Activated CD4-positive, alpha-beta T cell treated with anti-CD3 and anti-CD28 coated beads, Interleukin-10, Interleukin-2, amounts not matched to agents 100 ng/mL and 50 ng/mL, durations not matched to agents 16 hours and 8 hours (primary cell): ENCODE measurements at places on chromosomes 2 and 18.

DNA sequence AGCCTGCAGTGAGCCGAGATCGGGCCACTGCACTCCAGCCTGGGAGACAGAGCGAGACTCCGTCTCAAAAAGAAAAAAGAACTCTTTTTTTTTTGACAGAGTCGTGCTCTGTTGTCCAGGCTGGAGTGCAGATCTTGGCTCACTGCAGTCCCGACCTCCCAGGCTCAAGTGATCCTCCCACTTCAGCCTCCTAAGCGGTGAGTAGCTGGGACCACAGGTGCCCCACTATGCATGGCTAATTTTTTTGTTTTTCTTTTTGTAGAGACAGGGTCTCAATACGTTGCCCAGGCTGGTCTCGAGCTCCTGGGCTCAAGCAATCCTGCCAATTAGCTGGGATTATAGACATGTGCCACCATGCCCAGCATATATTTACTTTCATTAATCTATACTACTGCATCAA, 12.5 kb upstream of the INO80D start:
- no peak for DNase-seq

DNA sequence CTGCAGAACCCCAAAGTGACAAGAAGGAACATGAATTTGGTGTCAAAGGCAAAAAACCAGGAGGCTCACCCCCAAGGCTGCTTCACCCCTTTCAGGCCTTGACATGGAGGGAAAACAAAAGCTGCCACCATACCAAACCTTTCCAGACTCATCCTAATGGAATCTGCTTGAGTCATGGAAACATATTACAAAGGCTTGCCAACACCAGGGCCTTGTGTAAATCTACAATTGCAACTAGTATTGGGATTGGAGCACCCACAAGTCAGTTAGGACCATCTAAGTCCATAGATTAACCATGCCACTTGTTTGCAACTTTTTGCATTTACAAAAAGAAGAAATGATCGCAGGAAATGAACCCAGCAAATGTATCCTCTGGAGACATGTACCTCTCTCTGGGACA, 297.6 kb downstream of the CDCA7 start:
- no peak for DNase-seq

DNA sequence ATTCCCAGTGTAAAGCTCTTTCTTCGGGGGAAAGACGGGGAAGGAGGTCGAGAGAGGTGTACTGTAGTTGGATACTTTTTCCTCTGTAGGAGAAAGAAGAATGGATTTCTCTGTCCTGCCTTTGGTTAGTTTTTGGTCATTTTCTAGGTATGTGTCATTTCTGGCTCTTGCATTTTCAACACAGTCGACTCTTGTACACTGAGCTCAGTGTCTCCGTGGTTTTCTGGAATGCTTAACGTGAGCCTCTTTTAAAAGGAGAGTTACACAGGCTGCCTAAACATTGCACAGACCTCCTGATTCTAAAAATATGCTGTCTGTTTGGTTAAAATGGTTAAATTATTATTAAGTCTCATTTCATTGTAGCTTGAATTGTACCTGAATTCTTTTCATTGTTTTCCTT, 21.8 kb upstream of the GLS start:
- DNase-seq = no peak

DNA sequence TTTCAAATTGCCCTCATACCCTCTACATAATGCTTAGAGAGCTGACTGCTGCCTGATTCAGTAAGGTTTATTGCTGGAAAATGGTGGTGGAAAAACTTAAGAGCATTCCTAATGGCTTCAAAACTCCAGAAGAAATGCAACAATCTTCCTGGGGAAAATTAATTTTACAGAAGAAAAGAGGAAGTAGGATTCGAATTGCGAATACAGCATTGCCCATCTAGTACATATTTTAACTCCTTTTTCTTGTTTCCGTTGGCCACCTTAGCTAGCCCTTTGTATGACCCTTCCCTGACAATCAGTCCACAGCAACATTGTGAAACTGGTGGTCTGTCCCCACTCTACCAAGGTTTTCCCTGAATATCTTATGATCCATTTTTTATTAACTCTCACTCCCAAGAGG, 224.7 kb downstream of the MTX2 start:
- no peak for DNase-seq

DNA sequence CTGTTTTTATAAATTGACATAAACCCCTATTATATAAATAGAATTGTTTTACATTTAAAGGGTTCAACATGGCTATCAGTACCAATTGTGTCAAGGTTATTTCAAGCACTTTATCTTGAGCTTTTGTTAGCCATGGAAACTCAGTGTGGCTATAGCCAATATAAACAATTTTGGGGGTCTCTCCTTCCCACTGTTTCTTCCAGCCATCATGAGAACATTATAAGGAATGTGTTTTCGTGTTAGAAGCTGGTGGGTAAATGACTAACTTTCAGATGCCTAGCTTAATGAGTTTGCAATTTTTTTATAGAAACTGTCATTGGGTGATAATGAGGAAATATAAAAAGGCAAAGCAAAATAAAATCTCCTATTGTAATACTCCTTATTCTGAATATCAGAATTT, 153.5 kb upstream of the FOSL2 start:
- no peak for DNase-seq

- peak; percentile 95 for DNase-seq
These were observed 47.0 kb downstream of the SERTAD2 start for GRCh38 chr2:64606479-64607363.

- no peak for DNase-seq
These were observed 90.1 kb downstream of the NFATC1 start for GRCh38 chr18:79485788-79486355.

DNA sequence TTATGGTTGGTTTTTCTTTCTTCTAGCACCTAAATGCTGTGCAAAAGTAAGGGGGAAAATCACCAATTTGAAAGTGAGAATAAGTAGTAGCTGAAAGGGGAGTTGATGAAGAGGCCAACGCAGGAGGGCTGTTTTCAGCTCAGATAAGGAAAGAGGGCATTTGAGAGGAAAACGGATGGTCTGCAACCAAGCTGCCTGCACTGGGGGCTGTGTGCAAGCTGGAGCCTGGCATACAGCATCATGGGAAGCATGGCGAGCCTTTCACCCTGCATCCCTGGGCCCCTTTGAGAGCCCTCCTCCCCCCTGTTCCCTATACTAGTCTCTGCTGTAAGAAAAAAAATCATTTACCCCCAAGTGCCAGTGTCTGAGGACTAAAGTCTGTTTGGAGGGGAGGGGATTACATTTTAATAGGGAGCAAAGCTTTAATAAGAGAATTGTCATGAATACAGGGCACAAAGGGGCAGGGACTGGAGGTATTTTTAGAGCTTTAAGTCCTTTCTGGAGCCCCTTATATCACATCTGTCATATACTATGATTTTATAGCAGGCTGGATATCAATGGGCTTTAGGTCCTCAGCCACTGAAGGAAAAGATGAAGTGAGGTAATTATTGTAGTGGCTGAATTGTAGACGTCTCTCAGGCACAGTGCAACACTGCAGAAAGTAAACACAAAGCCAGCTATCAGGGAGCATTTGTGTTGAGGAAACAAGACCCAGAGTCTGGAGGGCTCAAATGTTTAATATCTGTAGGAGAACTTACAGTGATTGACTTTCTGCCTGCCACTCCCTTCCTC, 120.7 kb downstream of the FSHR start:
- no peak for DNase-seq

- peak; percentile 8 for DNase-seq
These were observed 14.9 kb downstream of the COPS9 start for GRCh38 chr2:240121190-240121589.

DNA sequence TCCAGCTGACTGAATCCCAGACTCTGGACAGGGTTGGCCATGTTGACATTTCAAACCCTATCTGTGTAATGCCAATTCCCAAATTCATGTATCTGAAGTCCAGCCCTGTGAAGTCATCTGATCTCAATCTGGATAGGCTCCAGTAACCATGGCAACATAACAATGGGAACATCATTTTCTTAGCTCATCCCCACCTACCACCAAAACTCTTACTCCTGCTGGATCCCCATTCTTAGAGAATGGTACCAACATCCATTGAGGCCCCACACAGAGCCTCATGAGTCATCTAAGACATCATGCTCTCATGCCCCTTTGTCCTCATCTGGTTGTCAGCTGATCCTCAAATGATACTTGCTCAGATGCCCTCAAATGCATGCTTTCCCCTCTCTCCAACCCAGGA, 58.9 kb upstream of the TEX51 start:
- no peak for DNase-seq

GRCh38 chr2:35410431-35411061, 945.0 kb upstream of the CRIM1 start:
- peak; percentile 53 for DNase-seq

DNA sequence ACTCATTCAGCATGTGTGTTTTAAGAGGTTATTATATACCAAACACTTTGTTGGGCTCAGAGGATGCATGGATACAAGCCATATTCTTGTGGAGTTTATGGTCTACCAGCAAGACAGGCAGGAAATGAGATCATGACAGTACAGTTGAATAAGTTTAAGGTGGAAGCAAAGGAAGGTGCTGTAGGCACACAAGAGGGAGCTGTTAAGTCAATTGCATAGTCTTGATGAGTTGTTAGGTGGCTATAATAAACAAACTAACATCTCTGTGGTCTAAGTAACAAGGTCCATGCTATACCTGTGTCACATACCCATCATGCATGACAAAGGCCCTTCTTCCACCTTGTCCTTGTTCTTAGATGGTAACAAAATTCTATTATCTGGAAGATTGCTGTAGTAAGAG, 538.3 kb downstream of the CNTNAP5 start:
- DNase-seq = no peak

- DNase-seq = peak; percentile 25
These were observed 1304.3 kb upstream of the DDX18 start for GRCh38 chr2:116510117-116510671.

DNA sequence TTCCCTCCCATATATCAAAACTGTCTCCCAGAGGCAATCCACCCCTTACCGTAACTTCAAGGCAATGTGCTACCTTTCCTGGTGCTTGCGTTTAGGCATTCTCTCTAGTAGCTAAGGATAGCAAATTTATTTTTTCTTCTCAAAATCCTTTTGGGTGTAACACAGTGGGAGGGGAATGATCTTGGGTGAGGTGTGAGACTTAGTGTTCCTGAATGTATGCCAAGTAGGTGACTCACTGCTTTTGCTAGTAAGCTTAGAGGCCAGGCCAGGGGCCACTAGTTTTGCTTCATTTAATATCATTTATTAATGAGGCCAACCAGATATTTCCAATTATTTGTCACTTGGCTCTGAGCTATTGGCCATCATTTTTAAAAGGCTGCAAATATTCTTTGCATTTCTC, 135.5 kb downstream of the NAPG start:
- DNase-seq = no peak

DNA sequence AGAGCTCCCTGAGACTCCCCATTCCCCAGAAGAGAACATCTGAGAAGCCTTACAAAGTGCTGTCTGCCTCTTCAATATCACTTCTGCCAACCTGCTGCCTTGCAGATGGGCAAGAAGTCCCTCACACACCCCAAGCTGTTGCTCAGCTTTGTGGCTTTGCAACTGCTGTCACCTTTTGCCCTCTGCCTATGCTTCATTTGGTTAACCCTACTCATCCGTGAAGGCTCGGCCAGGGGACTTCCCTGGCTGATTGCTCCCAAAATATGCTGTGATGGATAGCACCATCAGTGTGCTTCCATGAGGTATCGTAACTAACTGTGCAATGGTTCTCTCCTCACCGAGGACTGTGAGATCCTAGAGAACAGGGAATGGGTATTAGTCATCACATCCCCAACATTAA, 88.9 kb upstream of the CYP1B1 start:
- DNase-seq = no peak

DNA sequence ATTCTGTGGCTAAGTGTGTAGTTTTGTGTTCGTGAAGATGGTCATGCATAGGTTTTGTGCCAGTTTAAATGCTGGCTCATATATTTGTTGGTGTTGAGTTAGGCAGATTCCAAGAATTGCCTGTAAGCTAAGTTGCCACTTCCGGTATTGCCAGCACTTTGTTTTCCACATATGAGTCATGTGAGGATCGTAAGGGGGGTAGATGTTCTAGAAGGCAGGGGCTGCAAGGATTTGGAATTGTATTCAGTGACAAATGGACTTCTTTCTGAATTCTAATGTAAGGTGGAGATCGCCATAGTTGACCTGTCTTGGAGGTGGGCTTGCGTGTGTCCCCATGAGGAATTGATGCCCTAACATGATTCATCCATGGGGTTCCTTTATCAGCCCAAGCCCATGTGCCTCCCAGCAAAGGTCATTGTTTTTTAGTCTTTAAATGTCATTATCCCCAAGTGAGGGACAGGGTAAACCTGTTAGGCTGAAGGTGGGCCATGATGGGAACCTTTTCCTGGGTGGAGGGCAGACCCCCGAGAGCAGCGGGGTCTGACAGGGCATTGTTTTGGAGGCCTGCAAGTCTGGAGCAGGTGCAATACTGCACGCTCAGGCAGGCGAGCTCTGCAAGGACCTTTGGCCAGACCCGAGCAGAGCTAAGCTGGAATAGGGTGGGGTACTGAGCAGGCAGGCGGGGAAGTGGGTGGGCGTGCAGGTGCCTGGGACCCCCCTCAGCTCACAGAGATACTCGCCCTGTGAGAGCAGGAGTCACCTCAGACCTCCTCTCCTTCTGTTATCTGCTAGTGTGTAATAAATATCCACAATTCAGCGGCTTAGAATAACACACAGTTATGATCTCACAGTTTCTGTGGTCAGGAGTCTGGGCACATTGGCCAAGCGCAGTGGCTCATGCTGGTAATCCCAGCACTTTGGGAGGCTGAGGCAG, 77.4 kb downstream of the LRRFIP1 start:
- peak; percentile 74 for DNase-seq

GRCh38 chr2:164810843-164811242, 30.8 kb downstream of the COBLL1 start:
- DNase-seq = no peak

DNA sequence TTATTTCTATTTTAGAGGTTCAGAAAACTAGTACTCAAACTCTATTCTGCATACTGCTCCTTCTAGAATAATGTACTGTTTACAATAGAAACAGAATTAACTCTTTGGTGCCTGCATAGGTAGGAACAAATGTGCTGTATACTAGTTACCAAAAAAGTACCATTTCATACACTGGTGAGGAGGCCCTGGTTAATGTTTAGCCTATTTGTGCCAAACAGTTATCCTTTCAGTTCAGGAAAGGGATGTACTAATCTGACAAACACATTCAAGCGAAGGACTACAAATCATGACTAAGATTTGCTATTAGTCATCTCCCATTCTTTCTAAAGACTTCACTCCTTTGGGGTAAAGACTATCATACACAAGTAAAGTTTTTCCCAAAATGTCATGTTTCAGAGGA, 47.4 kb downstream of the EXOC6B start:
- DNase-seq = peak; percentile 23

GRCh38 chr2:129379411-129379810, 600.1 kb upstream of the RAB6C start:
- no peak for DNase-seq

- DNase-seq = no peak
These were observed 12.5 kb downstream of the HDLBP start for GRCh38 chr2:241302759-241303651.

DNA sequence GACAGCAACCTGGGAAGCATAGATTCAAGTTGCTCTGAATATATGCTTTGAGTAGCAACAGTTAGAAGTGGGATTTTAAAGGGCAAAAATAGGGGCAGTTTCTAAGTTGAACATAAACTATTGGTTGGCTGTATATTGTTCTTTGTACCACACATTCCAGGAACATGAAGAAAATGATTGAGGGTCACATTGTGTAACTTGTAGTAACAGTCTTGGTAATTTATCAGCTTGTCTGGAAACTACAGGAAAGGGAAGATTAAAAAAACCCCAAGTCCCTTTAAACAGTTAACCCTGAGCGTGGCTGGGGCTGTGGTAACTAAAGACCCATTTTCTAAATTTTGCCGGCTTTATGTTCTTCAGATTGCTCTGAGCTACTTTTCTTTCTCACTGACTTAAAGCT, 7.4 kb downstream of the PLEKHB2 start:
- no peak for DNase-seq
